Choroid plexus epithelial cell (primary cell): ENCODE measurements at places on chromosomes 7 and 10.

DNA sequence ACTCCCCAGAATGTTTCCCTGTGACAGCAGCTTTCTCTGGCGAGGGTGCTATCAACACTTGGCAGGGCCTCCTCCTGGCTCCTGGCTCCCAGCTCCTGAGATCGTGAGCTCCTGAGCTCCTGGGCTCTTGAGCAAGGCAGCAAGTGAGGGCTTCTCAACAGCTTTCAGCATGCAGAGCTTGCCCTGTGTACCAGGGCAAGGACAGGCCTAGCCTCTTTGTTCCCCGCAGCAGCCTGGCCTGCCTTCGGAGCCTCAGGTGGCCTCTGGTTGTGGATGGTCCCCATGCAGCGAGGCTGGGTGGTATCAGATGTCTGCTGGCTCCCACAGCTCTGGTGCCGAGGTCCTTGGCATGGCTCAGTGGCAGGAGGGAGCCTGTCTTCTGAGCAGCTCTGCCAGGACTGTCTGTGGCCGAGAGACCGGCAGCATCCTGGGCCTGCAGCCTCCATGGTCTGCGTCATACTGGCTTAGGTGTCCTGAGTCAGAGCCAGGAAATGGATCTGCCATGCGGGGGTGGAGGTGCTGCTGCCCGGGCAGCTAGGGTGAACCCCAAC, 44.2 kb downstream of the ZMIZ1 start:
- peak; percentile 63 for DNase-seq

GRCh38 chr7:22146961-22147512, 201.3 kb upstream of the CDCA7L start:
- peak; percentile 26 for DNase-seq

DNA sequence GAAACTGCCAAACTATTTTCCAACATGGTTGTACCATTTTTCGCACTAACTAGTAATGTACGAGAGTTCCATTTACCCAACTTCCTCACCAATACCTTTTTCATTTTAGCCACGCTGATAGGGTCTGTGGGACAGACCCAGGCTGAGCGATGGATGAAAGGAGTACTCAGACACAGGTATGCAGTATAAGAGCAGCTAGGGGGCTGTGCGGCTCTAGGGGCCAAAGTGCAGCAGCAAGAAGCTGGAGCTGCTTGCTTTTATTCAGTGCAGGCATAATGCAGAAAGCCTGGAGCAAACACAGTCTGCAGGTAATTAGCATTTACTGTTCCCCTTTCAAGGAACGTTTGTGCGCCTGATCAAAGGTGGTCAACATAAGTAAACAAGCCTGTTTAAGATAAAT, 21.0 kb downstream of the UCMA start:
- no peak for DNase-seq

GRCh38 chr10:133274751-133275683, 1.7 kb downstream of the ADAM8 start:
- DNase-seq = no peak

- no peak for DNase-seq
These were observed 896.4 kb downstream of the PCDH15 start for GRCh38 chr10:53904506-53905241.

GRCh38 chr7:146388928-146389327, 272.3 kb downstream of the CNTNAP2 start:
- no peak for DNase-seq

- peak; percentile 42 for DNase-seq
These were observed 66.5 kb downstream of the DGKB start for GRCh38 chr7:14836006-14836405.

DNA sequence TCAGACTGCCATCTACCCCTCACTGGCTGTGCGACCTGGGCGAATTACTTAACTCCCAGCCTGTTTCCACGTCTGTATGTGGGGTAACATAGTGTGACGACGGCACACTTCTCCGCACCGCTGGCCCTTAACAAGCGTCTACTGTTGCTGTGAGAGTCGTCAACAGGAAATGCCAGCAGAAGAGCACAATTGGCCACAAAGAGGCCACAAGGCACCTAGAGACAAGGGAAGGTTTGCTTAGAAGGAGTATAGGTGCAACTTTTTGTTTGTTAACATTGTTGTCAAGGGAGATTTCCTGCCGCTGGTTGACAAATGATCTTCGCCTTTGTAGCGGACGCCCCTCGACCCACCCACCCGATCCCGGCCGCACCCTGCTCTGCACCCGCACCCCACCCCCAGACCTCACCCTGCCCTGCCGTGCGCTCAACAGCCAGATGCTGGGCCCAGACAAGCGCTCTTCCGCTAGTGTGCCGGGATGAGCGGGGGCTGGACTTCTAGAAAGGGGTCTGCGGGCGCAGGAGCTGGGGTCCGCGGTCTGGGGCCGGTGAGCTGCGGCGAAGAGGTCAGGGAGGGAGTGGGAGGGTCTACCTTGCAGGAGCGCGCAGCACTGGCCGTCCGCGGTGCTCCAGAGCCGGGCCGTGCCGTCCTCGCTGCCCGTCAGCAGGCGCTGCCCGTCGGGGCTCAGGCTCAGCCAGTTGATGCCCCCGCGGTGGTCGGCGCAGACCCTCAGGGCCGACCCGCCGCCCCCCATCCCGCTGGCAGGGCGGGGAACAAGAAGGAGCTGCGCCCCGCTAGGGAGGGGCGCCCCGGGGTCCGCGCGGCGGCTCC, 785 bp downstream of the WDR86 start:
- DNase-seq = peak; percentile 68

- DNase-seq = no peak
These were observed 108.3 kb downstream of the COL28A1 start for GRCh38 chr7:7427363-7427762.

GRCh38 chr7:1181640-1182039, 21.6 kb upstream of the ZFAND2A start:
- no peak for DNase-seq

DNA sequence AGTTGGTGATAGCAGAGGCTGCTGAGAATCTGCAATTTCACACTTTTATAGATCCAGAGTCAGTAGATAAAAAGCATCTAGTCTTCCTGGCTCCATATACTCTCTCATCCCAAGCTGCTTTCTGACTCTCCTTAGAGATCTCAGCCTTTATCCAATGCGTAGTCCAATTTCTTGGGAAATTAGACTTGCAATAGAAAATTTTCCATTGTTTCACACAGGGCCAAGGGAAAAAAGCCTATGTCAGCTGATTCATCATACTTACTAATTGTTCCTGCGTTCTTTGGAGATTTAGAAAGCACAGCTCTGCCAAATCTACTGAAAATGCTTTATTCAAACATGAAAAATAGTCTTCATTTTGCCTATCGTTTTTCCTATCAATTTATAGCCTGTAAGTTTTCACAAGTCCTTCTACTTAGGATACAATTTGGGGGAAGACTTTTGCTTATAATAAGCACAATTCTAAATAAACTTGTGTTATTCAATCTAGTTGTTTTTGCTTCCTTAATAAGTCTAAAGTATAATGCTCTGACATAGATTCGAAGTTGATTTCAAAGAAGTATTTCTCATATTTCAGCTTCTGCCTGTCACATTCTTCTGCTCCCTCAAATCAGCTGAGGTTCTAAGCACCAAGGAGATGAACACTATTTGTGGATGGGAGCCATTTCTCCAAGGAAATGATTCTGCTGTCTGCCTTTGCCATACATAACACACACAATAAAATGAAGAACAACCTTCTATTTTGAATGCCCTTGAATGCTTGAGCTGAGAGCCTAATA, 165.4 kb downstream of the ADAM12 start:
- DNase-seq = peak; percentile 56

DNA sequence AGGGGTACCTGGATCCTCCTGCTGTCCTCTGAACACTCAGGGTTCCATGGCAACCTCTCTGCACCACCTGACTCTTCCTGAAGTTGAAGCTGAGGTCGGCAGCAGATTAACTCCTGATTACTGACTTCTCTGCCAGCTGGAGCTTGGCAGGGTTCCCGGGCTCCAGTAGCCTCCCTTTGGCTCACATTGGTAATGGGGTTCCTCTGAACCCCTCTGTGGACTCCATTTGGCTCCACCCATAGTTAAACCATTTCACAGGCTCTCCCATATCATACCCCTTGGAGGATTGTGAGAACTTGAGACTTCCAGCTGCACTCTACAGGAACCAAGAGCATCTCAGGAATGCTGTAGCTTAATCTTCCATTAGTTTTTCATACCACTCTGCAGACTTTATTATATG, 292.5 kb downstream of the HDAC9 start:
- DNase-seq = peak; percentile 31

DNA sequence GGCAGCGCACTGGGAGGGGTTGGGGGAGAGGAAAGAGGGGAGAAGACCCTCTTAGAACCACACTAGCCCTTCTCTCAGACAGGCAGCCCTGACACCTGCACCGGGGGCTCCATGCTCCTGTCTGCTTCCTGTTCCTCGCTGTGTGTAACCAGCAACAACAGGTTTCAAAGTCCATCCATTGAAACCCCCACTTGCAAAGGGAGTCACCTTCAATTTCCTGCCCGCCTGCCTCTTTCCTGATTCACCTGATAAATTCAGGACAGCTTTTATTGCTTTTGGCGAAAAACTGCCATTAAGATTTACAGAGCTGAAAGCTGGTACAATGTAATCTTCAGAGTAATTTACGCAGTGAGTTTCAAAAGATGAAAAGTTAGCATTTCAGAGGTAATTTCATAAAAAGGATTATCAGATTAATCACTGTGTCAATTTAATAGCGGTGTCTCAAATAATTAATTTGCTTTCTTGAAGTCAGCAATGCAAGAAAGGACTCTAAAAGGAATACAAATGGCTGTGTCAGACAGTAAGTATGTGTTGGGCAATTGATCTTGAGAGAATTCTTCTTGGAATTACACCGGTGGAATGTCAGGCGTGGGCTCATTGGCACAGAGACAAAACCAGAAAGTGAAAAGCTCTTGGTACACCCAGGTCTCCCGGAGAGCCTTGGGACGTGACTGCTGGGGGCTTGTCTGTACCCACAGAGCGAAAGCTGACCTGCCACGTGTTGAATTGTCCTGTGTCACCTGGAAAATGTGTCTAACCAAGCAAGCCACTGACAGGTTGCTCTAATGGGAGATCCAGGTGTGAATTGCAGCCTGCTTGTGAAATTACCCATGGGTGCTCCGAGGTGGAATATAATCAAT, 60.7 kb downstream of the TMEM209 start:
- DNase-seq = peak; percentile 85

- DNase-seq = no peak
These were observed 101.0 kb upstream of the PDE1C start for GRCh38 chr7:32171248-32171647.

DNA sequence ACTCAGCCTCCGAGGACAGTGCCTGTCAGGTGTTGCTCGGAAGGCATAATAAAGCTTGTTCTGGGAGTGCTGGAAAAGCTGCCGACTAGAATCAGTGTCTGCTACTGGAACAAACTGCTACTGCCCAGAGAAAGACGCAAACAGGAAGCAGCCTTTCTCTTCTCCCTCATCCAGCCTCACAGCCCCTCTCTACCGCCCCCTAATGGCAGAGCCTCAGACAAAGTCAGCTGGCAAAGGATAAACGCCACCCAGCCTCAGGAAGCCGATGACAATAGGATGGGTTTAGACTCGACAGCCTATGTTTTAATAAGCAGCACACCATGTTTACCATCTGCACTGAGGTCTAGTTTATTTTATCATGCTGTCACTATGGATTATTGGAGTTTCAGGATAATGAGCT, 169.5 kb upstream of the LYZL1 start:
- peak; percentile 39 for DNase-seq

GRCh38 chr7:83677180-83677866, 28.4 kb upstream of the SEMA3E start:
- peak; percentile 95 for DNase-seq

GRCh38 chr10:34835908-34836508, 20.9 kb upstream of the PARD3 start:
- DNase-seq = no peak

DNA sequence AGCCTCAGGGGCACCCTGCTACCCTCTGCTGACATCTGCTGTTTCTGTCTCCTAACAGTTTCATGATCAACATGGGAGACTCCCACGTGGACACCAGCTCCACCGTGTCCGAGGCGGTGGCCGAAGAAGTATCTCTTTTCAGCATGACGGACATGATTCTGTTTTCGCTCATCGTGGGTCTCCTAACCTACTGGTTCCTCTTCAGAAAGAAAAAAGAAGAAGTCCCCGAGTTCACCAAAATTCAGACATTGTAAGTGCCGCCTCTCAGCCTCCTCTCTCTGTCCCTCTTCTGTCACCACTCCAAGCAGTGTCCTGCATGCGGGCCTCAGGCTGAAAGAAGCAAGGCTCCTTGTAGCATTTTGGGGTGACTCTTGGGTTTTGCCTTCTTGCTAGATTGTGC, 39.0 kb downstream of the POR start:
- no peak for DNase-seq

GRCh38 chr7:16121876-16122390, 299.4 kb downstream of the CRPPA start:
- no peak for DNase-seq

- peak; percentile 79 for DNase-seq
These were observed 12.7 kb upstream of the AGR2 start for GRCh38 chr7:16817536-16817935.

- no peak for DNase-seq
These were observed 125.8 kb downstream of the ELMO1 start for GRCh38 chr7:37322831-37323230.

GRCh38 chr7:155213955-155214740, 83.5 kb upstream of the INSIG1 start:
- no peak for DNase-seq

DNA sequence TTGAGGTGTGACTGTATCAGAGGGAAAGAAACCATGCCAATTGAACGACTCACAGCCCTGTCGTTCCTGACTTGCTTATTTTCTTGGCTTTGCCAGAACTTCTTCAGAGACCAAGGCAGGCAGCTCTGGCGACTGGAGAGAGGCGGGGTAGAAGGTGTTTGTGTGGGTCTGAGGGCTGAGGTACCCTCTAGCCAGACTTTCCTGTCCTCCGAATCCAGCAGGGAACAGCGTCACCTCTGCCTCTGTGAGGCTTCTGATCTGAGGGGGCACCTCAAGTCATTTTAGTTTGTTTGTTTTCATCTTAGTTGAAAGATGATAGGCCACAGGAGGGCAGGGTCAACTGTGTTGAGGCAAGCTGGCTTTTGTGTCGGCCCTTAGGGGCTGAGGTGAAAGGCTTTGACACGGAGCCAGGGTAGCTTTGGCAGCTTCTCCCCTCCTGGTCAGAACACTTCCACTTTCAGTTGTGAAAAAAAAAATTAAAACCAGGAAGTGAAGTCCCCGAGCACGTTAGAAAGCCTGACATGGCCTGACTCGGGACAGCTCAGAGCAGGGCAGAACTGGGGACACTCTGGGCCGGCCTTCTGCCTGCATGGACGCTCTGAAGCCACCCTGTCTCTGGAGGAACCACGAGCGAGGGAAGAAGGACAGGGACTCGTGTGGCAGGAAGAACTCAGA, 1.9 kb downstream of the ACSL5 start:
- peak; percentile 63 for DNase-seq
